Muscle of leg (tissue), 16 donors: ENCODE measurements at places on chromosomes 2 and 18.

DNA sequence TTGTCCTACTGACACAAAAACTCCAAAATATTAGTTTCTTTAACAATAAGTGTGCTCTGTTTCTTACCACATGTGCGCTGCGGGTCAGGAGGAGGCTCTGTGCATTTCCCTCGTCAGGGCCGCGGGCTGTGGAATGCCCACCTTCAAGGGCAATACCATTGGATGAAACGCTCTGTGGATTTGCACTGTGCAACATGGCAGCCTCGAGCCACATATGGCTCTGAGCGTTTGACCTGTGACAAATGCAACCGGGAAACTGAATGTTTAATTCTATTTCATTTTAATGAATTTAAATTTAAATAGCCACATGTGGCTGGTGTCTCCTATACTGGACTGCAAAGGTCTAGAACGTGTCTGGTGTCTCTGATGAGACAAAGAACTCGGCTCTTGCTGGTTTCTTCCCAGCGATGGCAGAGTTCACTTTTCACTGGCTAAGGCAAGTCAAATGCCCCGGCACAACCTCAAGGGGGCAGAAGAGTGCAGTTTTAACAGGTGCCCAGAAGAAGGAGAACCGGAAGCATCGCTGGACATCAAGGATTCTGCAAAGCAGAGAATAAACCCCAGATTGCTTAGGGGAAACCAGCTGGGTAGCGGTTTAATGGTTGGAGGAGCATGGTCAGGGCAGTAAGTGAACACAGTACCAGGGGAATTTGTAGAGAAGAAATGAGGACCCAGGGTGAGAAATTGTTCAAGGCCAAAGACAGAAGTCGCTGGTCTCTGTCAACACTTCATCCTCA is 37.0 kb upstream of the TMEM18 start:
- DNase-seq = peak; percentile 43

GRCh38 chr2:201275990-201276389 is 15.7 kb downstream of the CASP8 start:
- no peak for DNase-seq

DNA sequence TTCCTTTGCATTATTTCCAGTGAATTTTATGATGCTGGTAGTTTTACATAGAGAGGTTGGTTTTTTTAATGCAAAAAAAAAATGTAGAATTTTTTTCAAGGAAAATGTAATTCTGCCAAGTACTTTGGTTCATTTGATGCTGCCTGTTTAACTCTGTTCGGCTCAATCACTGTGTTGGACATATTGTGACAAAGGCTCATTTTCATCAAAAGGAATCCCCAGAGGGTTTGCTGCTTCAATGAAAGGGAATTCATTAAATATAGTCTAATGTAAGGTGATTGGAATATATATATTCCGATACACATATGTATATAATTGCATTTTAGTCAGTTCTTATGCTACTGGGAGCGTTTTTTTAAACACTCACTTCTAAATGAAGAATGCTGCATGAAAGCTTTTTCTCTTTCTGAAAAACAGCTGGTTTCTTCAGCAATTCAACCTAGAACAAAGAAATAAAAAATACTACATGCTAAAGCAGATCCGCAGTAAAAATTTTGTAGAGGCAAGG is 314.6 kb upstream of the VWC2L start:
- no peak for DNase-seq

- peak; percentile 66 for DNase-seq
These were observed 368 bp downstream of the TMEFF2 start for GRCh38 chr2:192194265-192194865.

- peak; percentile 71 for DNase-seq
These were observed 683 bp upstream of the DNAJC27 start for GRCh38 chr2:24972315-24972961.

DNA sequence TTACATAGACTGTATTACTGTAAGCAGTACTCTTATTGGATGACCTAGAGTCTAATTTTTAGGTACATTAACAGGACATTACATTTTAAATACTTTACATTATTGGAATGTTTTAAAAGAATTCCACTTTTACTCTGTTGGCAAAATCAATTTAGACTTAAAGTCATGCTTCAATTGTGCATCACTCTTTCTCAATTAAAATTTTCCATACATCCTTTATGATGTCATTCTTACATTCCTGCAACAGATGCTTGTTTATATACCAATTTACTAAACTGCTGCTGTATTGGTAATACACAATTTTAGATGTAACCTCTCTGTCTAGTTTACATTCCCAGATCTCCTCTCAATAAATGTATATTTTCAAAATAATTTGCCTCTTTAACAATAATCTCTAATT is 440.1 kb downstream of the ZEB2 start:
- no peak for DNase-seq

DNA sequence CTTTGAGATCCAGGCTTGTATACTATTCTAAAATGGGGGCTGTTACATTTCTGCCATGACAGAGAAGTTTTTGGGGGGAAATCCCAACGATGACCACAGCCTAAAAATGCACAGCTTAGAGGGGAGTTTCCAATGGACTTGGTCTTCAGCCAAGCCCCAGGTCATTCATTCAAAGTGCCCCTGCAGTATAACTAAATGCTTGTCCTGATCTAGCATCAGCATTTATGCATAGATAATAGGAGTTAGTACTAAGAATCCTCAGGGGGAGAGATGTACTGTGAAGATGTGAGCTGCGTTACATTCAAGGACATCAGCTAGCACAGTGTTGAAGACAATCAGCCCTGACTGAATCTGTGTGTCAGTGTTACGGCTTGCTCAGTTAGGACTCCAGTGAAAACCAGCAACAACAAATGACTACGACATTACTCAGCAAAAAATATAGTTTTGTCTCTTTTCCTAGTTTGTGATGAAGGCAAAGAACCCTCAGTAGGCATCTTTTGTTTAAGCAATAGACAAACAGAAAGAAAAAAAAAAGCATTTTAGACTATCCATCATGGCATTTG is 160.9 kb downstream of the ZEB2 start:
- DNase-seq = no peak

GRCh38 chr2:22347306-22347705 is 1037.7 kb upstream of the KLHL29 start:
- no peak for DNase-seq

GRCh38 chr2:11833601-11834000 is 87.2 kb downstream of the LPIN1 start:
- no peak for DNase-seq

DNA sequence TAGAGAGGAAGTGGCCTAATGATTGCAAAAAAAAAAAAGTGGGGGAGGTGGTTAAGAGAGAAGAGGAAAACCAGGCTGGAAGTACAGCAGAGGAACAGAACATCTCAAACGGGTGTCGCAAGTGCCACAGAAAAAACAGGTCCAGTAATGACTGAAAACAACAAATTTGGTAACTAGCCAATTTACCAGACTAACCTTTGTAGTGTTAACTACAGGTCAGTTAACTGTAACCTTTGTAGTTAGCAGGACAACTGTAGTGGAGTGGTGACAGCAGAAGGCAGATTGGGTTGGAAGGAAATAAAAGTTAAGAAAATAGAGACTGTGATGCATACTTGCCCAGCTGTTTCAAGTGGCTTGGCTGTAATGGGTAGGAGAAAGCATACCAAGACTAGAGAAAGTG is 91.4 kb upstream of the CHST9 start:
- no peak for DNase-seq

GRCh38 chr2:97747285-97747684 is 33.9 kb downstream of the ZAP70 start:
- DNase-seq = no peak

DNA sequence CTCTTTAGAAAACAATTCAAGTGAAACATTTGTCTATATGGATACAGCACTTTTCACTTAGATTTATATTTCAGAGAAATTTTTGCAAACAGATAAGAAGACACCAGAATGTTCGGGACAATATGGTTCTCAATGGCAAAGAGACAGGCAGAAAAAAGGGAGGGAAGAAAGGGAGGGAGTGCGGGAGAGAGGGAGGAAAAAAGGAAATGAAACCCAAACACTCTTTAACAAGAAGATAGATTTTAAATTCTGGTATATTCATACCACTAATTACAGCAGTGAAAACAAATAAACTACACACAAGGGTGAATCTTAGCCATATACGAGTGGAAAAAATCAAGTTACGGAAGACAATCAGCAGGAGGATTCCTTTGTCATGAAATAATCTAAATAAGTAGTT is 3.0 kb downstream of the PASK start:
- no peak for DNase-seq

- no peak for DNase-seq
These were observed 67.9 kb downstream of the NCAPH start for GRCh38 chr2:96403481-96403880.
